ENCODE measurements at places on chromosomes 4 and X.

GRCh38 chr4:91057871-91058270 lies 930.7 kb downstream of the CCSER1 start:
- DNase-seq, result no peak

- DNase-seq, result no peak
Observed at GRCh38 chr4:55098456-55099204, 26.8 kb downstream of the KDR start.

DNA sequence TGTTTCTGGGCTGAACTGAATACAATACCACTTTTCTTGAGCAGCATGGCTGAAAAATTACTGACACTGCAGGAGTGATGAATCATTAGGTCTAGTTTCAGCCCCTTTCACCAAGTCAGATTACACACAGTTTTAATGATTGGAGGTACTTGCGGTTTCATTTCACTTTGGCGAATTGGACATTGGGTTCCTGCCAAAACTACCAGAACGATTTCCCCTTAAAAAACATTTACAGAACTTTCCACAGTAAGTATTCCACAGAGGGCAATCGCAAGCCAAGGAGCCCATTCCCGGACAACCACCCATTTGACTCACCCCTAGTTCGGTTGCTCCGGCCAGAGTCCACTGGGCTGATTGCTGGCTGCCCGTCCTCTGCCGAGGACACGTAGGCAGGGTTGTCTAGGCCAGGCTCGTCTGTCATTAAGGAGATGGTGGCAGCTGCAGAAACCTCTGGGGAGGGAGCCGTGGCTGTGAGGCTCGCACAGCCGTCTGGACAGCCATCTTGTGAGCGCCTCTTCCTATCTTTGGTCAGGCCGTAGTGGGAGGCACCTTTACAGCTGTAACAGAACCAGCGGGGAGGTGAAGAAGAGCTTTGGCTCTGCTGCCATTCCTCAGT lies 83.5 kb downstream of the LNX1 start:
- DNase-seq, result no peak

DNA sequence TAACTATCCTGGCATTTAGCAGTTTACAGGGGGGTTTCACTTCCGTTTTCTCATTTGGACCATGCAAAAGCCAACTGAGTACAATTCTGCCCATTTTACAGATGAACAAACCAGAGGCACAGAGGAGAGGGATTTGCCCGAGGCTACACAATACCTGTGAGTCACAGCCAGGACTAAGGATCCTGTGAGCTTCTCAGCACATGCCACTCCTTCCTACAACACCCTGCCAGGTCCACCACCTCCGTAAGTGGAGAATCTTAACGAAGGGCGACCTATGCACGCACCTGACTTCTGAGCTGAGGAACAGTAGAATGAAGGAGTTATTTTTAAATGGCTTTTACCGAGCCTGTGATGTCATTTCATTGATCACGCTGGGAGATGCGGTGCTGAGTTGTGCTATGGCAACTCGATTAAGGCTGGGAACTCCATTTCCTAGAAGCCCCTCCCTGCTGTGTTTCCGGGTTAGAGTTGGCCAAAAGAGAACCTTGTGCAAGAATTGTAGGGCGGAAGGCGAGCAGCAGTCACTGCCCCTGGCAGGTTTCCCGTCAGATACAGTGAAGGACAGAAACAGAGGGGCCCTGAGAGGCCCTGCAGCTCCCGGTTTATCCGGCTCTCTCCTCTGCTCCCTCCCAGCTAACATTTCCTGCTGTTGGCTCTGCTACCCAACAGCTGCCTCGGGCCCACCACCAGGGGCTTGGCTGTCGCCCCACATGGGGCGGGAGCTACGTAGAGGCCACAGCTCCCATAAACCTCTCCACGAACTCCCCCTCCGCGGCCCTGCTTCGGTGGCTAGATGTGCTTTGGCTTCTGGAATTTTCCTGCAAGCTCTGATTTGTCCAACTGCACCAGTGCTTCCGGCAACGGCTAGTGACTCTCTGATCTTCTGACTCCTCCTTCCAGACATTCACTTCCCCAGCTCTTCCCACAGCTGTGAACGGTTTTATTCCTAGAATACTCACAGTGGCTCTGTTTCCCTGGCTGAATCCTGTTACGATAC lies 75.1 kb upstream of the USP9X start:
- no peak for DNase-seq

DNA sequence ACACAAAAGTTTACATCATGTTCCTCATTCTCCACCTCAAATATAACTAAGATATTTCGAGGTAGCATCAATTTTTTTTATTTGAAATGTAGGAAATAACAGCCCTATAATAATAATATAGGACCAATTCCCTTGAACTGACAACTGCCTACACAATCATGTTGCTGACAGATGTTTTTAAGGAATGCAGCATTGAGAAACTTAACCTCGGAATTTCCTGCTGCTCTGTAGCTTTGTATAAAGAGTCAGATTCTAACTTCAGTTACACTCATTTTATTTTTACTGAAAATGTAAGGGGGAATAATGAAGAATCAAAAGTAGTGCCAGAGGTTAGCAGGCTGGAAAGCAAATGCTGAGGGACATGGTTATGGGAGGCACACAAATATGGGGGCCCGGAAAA lies 235.8 kb downstream of the RBMX2 start:
- no peak for DNase-seq

GRCh38 chrX:24498975-24499374 lies 33.9 kb downstream of the PDK3 start:
- DNase-seq, result no peak

DNA sequence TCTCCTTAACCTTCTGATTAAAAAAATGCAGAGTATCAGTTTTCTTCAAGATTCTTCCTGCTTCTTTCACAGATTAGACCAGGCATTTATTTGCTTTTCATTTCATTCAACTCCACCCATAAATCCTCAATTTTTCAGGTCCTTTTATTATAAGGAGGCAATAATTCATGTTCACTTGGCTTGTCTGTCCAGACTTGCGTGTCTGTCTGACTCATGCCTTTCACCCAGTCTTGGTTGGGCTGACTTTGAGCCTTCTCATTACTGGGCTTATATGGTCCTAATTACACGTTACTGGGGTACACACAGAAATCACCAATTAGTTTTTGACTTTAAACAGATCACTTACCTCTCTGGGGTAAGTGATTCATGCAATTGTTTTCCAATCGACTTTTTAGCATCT lies 48.8 kb upstream of the GALNT7 start:
- DNase-seq, result no peak

DNA sequence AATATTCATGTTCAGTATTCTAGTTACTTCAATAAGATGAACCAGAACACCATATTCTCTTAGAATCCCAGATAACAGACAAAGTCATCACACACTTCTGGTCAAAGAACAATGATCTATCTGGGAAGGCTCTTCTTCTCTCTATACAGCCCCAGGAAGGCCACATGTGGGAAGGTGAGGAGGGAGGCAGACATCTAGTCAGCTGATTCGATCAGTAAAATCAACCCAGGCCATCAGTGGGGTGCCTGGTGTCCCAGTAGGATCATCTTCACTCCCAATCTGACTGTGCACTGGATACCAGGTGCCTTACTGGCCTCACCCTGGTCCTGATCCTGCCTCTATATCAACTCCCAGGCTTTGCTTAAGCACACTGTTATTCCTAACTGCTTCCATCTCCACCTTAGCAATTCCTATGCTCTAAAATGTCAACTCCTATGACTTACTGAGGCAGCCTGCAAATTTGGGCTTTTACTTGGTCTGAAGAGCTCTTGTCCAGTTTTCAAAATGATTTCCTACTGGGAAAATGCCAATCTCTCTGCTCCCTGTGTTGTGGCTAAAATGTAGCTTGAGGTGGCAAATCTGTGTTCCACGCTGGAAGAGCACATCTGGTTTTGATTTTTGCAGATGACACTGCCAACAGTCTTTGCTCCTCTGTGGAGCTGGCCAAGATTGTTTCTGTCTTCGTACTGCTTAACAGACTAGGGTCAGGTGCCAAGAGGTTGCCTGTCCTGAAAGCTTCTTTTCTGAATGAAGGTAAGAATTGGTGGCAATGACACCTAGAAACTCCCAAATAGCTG lies 128.7 kb downstream of the MGST2 start:
- no peak for DNase-seq

DNA sequence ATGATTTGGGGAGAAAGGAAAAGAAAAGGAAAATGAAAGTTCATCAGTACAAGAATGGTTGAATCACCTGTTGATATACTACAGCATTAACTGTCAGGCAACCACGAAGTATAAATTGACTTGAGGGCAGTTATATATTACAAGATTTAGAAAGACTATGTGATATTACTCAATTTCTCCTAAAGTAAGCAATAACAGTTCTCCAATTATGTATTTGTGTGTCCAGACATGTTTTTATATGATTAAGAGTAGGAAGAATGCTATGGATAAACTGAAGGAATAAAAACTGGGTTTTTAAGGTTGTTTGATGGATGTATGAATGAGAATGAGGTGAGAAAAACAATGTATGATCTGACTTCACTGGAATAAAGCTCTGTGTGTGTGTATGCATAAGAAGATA lies 2234.4 kb downstream of the ARAP2 start:
- no peak for DNase-seq

DNA sequence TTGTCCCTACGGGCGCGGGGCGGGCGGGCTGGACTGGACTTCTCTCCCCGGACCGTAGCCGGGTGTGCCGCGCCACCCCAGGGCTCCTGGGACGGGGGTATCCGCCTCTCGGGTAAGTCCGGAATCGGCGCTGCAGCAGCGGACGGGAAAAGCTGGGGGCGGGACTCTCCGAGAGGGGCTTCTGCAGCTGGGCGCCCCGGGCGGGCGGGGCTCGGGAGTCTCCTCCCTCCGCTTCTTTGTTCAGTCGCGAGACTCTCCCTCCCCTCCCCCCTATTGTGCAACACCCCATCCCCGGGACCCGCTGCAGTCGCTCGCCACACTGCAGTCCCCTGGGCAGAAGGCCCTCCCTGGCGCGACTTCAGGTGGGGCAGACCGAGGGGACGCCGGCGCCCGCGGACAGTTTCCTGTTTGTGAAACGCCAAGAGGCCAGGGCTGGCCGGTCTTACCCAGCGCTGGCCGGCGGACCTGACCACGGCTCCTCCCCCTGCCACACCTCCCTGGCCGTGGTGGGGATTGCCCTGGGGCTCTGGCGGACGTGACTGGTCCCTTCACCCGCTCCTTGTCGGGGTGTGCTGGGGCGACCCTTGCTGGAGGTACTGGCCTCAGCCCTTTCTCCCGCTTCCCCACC lies 966 bp downstream of the CCNG2 start:
- peak; percentile 42 for DNase-seq
